ENCODE measurements at places on chromosomes 3 and 15.

- no peak for DNase-seq
These were observed 9.7 kb downstream of the SLC12A6 start for GRCh38 chr15:34327906-34328305.

DNA sequence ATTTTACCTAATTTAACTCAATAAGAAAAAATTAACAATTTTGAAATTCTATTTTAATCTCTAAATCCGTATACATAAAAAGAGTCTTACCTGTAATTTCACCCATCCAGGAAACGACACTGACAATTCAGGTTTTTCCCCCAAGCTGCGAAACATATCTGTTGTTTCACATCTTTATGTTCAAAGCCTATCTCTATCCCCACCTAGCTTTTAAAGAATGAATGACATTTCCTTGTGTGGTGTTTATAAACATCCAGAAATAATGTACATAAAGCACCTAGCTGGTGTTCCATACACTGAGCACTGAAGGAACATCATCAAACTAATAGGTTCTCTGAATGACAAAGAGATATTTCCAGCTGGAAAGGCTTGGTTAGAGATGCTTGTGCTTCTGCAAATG lies 867.8 kb downstream of the SQOR start:
- no peak for DNase-seq

- DNase-seq: no peak
These were observed 11.5 kb downstream of the CPNE9 start for GRCh38 chr3:9715136-9715535.

GRCh38 chr3:197022405-197023231 lies 7.0 kb downstream of the MELTF start:
- no peak for DNase-seq

DNA sequence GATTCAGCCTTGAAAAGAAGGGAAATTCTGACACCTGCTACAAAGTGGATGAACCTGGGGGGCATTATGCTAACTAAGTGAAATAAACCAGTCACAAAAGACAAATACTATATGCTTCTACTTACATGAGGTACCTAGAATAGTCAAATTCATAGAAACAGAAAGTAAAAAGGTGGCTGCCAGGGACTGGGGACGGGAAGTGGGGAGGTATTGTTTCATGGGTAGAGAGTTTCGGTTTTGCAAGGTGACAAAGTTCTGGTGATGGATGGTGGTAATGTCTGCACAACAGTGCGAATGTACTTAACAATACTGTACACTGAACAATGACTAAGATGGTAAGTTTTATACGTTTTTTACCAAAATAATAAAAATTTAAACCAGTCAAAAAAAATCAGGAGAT lies 4.8 kb downstream of the IDH2 start:
- no peak for DNase-seq

GRCh38 chr3:117892431-117892841 lies 1142.2 kb downstream of the IGSF11 start:
- peak; percentile 27 for DNase-seq

DNA sequence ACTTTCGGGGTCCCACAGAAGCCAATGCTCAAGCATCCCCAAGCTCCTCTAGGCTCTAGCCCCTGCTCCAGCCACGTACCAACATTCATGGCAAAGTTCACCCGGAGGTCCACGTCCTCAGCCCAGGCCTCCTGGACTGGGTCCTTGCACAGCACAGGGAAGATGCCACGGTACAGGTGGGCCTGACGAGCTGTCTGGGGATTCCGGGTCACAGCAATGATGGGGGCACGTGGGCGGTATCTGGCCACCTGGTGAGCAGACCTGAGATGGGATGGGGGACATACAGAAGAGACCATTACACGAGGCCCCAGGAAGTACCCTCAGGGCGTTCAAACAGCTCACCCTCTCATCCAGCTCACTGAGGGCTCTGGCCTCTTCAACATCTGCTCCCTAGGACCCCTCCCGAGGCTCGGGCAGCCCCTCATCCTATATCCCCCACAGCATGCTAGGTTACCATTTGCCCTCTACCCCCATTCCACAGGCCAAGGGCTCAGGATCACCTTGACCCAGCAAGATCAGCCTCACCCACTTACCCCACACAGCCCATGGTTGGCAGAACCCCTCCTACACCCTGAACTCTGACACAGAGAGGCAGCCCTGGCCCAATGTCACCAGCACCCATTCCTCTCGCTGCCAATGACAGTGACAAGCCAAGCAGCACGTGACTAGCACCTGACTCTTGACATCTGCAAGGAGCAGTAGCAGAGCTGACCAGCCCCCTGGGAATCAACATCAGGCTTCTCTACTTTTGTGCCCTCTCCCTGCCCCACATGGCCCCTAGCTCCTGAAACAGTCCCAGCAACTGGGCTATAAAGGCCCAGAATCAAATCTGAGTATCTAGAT lies 3.0 kb upstream of the GRAMD2A start:
- no peak for DNase-seq

DNA sequence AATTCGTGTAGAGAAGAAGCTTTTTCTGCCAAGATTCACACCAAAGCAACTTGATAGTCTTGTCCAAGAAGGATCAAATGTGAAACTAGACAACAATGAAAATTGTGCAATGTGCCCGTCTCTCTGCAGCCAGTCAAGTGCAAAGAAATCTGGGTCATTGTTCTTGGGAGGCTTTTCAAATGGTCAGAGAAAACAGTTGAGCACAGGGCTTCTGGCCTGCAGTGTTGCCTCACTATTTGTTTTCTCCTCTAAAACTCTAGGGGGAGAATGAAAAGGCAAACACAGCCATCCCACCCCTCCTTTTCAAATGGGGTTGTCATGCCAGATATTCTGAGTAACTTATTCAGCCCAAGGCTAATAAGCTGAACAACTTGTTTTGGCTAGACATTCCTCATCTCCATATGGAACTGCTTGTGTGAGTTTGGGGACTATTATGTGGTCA lies 417.6 kb upstream of the CDIN1 start:
- peak; percentile 87 for DNase-seq

DNA sequence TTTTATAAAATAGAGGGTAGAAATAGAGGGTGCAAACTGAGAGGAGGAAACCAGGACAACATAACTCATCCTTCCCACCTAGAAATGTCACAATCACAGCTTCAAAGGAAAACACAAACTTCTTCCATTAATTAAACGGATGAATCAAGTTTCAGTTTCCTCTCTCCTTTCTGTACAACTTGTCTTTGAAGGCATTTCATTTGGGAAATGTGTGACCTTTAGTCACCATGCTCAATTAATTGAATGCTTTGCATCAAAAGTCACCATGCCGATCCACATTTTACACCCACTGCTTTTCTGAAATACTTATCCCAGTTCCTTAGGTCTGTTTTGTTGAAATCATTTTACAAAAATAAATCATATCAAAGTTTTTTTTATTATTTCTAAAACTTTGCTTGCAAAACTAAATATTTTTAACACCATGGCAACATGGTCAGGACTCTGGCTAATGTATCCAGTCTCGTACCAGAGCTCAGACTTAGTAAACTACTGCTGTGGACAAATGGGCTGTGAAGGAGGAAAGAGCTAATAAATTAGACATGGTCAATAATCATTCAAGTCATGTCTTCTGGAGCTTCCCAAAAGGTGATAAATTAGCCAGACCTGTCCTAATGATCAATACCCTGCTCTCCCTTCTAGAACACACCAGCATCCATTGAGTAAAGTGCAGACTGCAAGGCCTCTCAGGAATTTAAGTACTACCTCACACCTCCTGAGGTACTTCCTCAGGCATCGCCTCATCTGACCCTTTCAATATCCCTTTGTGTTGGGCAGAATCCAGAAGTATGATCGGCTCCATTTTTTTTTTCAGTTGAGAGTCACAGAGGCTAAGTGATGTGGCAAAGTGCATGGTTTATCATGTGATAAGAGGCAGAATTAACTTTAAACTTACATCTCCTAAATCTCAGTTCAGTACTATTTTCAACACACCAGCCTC lies 161.3 kb downstream of the GREM1 start:
- DNase-seq: no peak

DNA sequence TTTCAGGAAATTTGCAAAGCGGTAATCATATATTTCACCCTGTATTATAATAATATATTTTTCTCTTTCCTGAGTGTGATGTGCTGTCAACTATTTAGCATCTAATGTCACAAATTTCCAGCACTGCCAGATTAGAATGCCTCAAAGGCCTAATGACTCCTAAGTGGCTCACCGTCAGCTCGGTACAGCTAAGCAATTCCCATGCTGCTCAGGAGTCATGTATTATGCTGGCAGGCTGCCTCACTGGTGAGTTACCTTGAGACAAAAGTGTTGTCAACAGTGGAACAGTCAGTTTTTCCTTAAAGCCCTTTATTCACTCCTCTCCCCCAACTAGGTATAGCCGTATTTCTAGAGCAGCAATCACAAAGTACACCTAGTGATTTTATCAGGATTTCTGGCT lies 83.6 kb downstream of the NSUN3 start:
- no peak for DNase-seq

DNA sequence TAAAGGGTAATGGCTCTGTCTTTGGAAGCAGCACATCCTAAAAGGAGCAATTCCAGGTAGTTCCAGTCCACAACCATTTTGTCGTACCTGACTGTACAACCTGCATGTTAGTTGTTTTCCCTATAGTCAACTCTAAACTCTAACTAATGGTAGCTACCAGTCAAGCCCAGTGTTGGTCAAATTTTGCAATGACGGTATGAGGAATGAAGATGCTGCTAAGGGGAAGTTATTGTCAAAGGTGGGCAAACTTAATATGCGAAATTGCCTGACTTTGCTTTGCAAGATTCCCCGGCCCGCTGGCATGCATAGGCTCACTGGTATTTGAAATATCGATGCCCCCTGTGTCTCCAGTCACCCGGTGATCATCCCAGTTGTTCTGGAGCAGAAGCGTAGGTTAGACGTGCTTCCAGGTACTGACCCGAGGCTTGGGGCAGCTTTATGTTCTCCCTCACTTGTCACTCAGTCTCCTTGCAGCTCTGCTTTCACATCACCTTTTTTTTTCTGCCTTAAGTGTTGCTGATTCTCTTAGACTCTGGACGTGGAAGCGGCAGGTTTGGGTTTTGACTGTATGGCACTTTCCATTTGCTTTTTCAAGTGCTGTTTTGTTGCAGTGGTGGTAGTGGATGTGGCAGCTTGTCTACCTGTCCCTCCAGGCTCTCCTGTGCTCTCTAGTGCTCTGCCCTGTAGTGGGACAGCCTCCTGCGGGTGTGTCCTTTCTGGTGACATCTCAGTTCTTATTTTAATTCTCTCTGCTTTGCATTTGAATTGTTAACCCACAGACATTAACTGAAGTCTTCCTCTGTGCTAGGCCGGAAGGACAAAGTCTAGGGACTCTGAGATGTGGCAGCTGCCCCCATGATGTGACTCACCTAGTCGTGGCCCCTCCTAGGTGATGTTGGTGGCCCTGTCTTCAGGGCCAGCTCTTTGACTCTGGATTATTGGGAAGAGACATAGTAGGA lies 95.8 kb upstream of the UMPS start:
- no peak for DNase-seq

- DNase-seq: no peak
These were observed 19.1 kb downstream of the ZDHHC19 start for GRCh38 chr3:196192036-196192523.

DNA sequence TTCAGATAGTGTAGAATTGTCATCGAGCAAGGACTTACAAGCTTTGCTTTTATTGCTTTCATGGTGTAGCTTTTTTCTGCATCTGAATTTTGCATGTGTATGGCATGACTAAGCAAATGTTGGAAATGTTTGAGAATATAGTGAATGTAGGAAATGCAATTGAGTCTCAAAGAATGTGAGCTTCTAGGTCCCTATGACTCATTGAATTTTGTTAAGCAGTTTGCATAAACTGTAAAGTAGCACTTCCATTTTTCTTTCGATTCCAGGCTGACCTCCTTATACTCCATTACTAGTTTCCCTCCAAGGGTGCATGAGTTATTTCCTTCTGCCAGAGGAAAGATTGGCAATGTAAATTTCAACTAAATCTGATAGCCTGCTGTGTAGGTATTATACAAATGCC lies 619.2 kb downstream of the DIPK2A start:
- peak; percentile 88 for DNase-seq

- no peak for DNase-seq
These were observed 17.3 kb upstream of the C3orf62 start for GRCh38 chr3:49294343-49294742.

DNA sequence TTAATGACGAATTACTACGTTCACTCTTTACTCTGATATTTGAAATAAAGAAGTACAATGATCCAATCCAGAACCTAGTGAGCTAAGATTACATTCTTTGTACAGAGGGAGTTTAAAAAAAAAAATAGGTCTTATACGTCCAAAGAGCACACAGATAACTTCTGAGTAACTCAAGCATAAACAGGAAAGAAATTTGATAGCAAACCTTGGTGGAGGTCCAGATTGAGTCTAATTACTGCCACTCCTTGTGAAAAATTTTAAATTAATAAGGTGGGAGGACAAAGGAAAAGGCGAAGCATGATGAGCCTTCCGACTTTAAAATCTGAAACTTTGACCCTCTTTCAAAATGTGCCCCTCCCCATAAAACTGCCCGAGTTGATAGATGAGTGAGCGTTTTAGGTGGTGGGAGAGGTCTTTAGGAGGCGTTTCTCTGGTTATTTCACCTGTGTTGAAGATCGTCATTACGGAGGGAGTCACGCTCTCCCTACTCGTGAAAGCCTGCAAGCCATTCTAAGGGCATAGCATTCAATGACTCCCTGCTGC lies 127.0 kb upstream of the ROBO2 start:
- no peak for DNase-seq

DNA sequence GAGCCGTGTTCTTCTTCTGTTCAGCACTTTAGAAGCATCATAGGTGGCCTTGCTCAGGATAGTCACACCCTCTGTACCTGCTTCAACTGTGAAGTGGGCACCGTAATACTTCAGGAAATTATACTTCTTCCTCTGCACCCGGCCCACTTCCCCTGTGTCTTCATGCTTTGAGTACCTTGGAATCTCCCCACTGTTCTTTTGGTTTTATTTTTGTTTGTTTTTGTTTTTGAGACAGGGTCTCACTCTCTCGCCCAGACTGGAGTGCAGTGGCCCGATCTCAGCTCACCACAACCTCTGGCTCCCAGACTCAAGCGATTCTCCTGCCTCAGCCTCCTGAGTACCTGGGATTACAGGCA lies 1.7 kb downstream of the P2RY14 start:
- DNase-seq: no peak

GRCh38 chr15:27382361-27383025 lies 411.5 kb downstream of the GABRG3 start:
- no peak for DNase-seq

- no peak for DNase-seq
These were observed 3.3 kb downstream of the SCAMP2 start for GRCh38 chr15:74869726-74870407.

- peak; percentile 59 for DNase-seq
These were observed 26.4 kb downstream of the STOML1 start for GRCh38 chr15:73965758-73966113.

DNA sequence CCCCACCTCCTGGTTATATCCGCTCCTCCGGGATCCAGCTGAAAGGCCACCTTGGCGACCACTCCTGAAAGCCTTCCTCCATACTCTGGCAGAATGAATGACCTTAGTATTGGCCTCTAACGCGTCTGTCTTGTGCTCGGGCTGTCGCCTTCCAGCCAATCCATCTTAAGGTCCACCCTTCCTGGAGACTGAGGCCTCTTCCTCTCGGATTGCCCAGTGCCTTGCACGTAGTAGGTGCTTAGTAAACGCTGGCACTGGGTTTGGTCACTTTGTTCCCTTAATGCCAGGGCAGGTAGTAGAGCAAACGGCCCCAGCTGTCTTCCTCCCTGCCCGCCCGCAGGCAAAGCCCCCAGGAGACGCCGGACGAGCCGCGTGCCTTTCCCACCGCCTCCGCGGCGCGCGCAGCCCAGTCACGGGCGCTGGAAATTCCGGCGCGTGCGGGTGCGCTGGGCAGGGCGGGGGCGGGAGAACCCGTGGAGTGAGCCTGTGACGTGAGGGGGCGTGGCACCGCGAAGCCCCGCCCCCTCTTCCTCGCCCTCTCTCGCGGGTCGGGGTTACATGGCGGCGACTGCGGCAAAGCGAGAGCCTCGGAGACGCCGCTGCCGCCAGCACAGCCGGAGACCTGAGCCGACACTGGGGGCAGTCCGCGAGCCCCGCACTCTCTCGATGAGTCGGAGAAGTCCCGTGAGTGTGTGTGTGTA lies at the start of gene MAPK6:
MAPK6 (plus strand) TSS at position 527 of the 701 bp plus-strand sequence. CDS start 27,242 bp downstream, outside the sequence.
- peak; percentile 94 for DNase-seq

All from fibroblast of skin of scalp (primary cell).